Activated naive CD4-positive, alpha-beta T cell treated with anti-CD3 and anti-CD28 coated beads, Interleukin-2, amount 50 U/mL, for 72 hours (primary cell): ENCODE measurements at places on chromosomes 5 and 9.

GRCh38 chr5:141951332-141951781 is 6.6 kb downstream of the PCDH12 start:
- DNase-seq, result peak; percentile 39

DNA sequence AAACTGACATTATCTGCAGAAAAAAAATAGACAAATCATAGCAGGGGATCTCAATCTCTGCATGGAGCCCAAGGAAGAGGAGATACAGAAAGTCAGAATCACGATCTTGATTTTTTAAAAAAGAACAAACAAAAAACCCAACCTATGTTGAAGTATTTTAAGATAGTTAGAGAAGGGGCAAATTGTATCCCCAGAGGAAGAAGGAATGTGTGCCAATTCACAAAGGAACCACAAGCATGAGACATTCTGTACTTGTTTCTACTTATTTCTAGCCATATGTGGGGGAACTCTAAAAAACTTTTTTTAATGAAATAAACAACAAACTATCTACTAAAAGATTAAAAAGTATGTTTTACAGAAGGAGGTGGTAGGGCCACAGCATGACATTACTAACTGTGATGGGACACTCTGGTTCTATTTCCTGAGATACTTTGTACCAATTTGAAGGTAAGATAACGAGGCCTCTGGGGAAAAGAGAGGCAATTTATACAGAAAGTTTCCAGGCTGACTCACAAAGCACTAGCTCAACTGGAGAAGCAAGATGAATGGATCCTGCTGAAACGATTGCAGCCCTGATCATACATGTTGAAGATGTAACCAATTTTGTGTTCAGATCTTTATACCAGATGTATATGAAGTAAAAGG is 22.5 kb downstream of the RANBP3L start:
- no peak for DNase-seq

- DNase-seq, result no peak
Measured at GRCh38 chr5:32859211-32859641, 148.1 kb downstream of the NPR3 start.

DNA sequence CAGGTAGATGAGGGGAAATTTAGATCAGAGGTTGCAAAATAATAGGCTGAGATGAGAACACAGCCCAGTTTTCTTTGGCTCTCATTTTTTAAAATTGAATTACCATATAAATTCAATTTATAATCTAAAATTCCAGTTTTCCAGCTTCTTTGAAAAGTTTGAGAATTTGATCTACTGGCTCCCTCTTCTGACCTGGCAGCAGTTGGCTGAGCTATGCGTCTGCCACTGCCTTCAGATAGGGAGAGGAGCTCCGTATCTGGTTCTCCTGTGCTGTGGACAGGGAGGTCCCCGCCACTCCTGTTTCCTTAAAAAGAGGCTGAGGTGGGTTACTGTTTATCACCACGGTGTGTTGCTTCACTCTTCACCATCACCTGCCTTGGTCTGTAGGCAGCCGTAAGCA is 103.7 kb downstream of the ARHGAP26 start:
- no peak for DNase-seq

DNA sequence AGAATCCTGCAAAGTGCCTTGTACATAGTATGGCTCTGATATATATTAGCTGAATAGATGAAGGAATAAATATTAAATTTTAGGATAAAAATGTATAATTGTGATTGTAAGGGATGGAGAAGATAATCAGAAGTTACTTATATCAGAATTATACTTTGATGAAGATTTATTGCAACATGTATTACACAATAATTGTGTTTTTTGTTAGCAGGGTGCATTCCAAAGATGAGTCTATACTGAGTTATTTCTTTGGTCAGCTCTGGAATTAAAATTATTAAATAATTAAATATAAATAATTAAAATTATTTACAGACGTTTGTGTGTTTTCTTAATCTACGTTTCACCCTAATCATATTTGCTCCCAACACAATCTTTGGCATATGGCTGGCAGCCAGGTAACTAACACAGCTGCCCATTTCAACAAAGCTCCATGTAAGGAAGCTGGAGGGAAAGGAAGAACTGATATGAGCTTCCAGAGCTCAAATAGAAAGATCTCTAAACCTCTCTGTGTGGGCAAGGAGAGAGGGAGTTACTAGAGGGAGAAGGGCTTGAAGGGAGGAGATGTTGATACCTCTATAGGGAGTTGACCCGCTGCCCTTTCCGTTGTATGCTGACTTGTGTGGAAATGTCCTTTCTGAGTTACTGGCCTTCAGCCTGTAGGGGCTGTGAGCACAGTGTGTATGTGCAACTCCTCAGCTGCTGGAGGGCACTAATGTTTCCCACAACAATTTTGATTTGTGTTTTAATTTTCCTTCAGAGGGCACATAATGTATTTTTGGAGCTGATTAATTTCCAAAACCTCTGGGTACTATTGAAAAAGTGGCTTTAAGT is 403.4 kb downstream of the MAN2A1 start:
- DNase-seq, result no peak

DNA sequence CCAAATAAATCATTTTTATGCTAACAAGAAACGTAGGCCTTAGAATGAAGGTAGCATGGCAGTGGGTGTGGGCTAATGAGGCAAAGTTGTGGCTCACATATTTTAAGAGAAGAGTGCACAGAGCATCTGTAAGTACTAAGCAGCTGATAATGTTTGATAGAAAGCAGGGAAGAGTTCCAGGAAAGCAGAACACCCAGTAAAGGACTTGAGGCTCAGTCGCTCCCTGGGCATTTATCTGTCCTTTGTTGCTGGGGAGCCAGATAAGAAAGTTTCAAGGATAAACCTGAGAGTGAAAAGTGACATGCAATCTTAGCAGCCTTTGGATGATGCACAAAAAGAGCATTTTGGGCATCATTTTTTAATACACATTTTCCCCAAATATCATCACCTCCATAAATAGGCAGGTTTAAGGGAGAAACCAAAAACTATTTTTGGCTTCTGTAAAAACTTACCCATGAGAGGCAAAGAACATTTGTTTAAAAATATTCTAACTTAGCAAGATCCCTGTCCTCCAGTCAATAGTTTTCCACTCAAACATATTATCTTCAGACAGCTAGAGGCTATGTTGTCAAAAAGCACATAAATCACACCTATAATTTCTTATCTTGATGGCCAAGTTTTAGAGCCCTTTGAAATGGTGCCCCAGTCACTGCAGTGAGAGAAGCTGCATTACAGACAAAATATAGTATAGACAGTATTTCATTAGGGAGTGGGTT is 3.4 kb downstream of the FREM1 start:
- DNase-seq, result no peak

- no peak for DNase-seq
Measured at GRCh38 chr9:21415493-21416267, 6.8 kb downstream of the IFNA8 start.

DNA sequence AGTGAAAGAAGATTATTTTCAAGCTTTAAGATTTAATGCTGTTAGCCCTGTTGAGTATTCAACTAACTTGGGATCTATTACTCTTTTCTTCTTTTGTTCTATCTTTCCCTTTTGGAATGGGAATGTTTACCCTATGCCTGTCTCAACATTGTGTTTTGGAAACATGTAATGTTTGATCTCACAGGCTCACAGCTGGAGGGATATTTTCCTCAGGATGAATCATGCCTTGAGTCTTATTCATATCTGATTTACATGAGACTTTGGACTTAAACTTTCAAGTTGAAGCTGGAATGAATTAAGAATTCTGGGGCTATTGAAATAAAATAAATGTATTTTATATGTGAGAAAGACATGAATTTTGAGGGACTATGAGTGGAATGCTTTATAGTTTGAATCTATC is 607.8 kb upstream of the PTGER4 start:
- DNase-seq, result no peak

GRCh38 chr5:63805151-63805550 is 157.1 kb downstream of the HTR1A start:
- no peak for DNase-seq

DNA sequence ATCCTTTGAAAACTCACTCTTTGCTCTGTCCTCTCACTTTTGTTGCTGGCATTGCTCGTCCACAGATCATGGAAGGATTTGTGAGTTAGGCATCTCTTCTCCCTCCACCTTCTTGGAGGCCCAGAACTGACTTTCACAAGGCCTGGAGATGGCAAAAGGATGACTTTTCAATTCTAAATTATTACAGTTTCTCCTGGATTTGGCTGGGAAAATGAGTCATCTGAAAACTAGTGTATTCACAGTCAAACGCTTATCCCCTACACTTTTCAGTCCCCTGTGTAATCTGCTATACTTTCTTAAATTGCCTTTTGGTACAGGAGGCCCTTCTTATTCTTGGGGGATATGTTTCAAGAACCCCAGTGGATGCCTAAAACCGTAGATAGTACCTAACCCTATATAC is 35.6 kb downstream of the ADRA1B start:
- DNase-seq, result no peak

DNA sequence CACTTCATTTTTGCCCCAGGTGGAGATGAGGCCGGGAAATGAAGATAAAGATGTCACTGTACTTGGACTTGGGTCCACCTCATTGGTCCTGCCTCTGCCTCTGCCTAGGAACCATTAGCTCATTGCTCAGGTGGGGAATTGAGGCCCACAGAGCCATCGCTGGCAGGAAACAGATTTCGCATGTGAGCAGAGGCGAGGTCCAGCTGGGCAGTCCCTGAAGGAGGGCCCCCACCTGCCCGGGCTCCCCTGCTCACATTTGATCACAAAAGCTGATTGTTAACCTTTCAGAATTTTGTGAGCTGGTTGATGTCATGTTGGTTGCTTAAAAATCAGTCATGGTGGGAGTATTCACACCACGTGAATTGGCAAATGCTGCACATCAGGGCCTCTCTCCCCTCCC is 273.8 kb upstream of the MVB12B start:
- no peak for DNase-seq

GRCh38 chr9:36995927-36996705 is 38.0 kb downstream of the PAX5 start:
- peak; percentile 63 for DNase-seq

DNA sequence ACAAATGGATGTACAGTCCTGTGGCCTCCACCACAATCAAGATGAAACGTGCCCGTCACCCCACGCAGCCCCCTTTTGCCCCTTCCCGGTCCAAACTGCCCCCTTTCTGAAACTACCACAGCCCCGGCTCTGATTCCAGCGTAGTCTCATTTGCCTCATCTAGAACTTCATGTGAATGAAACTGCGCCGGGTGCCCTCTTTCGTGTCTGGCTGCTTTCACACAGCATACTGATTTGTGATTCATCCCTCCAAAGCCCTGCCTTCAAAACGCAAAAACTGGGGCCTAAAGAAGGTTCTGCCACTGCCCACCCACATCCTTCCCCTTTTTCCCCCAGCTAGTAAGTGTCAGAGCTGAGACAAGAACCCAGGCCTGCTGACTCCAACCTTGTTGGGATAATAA is 31.5 kb upstream of the NCS1 start:
- DNase-seq, result peak; percentile 12

DNA sequence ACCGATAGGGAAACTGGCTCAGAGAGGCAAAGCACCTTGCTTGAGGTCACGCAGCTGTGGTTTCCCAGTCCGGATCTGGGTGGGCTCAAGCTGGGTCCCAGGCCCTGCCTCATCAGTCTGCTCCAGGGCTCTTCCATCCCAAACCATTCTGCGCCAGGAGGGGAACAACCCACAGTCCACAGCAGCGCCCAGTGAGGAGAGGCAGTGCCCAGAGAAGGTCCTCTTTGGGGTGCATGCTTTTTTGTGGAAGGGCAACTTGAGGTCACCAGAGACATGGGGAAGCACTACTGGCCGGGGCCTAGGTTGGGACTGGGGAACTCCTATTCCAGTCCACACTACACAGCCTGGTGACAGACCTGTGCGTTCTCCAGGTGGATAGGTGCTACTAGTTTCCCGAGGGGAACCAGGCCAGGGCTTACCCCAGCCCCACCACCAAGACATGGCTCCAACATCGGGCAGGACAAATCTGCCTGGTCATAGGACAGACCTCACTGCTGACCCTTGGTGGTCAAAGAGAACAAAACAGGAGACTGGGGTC is 62.5 kb upstream of the RNF130 start:
- peak; percentile 21 for DNase-seq

DNA sequence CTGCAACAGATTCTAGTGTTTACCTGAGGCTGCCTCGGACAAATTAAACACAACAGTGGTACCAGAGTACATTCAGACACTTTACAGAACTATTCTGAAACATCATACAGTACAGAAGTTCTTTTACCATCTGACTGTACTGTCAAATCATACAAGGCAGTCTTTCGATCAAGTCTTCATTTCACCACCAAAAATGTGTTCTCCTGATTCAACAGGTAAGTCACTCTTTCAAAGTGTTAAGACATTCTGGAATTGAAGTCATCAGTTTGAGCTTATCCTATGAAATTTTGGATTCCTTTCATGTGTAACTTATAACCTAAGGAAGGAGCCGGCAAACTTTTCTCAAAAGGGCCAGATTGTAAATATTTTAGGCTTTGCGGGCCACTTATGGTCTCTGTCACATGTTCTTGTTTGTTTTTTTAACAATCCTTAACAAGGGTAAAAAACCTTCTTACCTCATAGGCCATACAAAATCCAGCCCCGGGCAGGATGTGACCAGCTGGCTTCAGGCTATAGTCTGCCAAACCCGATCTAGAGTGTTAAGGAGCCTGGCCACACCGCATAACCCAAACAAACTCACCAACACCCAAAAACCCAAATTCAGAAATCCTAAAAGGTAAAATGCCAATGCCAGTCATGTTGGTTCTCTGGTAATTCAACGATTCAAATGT is 151.6 kb downstream of the DENND1A start:
- DNase-seq, result no peak

- no peak for DNase-seq
Measured at GRCh38 chr5:34695275-34696027, 39.3 kb downstream of the RAI14 start.

- no peak for DNase-seq
Measured at GRCh38 chr9:8052991-8053390, 253.4 kb upstream of the DMAC1 start.

DNA sequence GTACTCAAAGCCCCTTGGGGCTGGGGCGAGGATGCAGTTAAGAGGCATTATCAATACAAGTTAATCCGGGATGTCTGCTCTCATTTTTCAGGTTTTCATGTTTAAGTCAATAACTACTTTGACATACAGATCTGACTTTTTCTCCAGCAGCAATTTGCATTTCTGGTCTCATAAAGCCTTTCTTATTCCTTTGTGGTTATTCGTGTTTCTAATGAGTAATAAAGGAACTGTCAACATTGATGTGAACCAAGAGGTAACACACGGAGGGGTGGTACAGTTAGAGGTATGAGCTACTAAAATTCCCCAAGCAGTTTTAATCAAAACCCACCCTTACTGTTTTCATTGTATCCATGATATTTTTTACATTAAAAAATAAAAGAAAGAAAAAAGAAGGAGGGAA is 138.0 kb upstream of the NFIB start:
- DNase-seq, result no peak

DNA sequence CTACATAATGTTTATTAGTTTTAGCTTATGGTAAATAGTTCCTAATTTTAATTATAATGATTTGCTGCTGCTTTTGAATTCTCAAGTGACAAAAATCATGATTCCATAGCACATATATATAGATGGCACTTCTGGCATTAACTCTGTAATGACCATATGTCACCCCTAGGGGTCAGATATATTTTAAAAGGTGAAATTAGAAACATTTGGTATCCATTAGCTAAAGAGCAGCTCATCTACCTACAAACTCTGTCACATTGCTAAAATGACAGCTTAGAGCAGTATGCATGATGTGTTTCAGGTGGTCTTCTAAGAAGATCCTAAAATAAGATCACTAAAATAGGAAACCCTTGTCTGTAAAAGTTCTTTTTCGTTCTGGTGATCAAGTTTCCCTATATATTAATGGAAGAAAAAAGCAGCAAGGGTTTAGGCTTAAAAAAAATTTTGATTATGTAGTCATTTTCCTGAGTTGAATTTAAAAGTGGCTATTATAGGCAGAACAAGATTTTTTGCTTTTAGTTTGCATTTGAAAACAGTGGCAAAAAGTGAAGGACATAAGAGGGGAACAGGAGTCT is 157.7 kb upstream of the POU5F2 start:
- no peak for DNase-seq
